ENCODE measurements at places on chromosomes 5 and 9.

GRCh38 chr9:18317896-18318295, 156.1 kb upstream of the ADAMTSL1 start:
- DNase-seq, result peak; percentile 3

DNA sequence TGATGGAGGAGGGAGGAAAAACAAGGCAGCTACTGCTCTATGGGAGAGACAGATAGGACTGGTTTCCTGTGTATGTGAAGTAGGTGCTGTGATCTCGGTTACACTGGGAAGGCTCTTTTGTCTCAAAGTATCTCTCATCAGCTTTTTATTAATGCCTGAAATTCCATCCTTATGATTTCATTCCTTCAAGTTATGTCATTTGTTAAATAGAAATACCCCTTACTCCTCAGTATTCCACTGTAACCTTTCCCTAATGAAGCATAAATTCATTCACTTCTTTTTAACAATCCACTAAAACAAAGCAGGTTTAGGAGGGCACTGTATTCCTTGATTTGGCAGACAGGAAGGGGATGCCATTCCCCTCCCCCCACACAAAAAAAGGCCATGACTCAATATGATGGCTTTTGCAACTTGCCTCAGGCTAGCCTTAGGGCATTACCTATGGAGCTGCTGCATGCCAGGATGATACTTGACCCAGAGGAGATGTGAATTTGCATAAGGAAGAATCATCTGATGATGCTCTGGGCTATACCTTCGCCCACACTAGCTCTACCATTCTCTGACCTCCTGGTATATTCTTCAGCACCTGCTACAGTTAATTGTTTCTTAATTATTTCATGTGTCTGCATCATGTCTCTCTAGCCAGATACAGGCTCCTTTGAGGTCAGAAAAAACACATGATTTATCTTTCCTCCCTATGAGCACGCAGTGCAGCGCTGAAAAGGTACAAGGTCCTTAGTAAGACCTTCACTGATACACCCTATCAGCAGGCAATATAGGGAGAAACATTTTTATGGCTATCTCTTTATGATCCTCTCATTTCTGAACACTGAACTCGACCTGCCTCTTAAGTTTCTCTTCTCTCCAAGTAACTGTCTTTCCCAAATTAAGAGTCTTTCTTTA, 26.3 kb downstream of the NR3C1 start:
- DNase-seq, result no peak

DNA sequence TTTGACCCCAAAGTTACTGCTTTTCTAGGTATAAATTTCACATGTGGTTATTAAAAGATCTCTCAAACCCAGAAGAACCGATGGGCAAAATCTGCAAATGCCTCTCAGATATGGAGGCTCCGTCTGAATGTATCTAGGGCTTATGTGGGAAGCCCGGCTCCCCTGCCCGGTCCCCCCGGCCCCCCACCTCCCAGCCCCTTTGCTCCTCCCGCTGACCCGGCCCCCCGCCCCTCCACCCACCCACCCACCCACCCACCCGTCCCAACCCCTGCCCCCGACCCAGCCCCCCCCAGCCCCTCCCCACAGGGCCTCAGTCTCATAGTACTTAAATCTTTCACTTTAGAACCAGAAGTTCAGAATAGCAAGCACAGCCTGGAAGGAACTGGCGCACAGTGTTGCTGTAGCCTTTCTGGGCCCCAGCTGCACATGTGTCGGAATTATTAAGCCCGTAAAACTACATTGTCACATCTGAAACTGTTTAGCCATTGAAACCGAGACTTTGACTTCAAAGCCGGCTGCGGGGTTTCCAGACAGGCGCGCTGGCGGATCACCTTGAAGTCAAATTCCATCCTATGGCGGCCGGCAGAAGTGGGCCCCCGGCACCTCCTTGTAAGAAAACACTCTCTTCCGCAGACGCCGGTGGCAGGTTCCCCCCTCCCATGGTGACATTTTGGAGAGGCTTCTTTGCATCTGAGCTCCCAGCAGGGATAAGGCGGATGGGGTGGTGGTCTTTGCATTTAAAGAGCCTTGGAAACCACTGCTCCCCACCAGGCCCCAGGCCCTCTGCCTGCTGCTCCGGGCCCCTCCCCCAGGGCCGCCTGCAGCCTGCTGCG, 12.8 kb downstream of the NKD2 start:
- no peak for DNase-seq

DNA sequence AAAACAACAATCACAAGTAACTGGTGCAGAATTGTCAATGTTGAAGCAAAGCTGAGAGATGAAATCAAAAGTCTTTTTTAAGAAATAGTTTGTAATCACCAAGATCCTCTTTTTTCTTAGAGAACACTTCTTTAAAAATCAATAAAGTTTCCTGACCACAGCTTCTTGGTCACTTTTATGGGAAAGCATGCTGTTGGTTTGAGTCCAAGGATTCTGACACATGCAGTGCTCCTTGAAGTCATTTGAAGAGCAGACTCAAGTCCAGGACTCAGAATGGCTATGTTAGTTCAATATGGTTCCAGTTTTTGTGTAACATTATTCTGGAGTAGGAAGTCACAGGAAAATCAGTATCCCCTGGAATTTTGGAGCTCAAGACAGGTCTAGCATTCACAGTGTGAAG, 480.6 kb downstream of the NR2F1-AS1 start:
- no peak for DNase-seq

DNA sequence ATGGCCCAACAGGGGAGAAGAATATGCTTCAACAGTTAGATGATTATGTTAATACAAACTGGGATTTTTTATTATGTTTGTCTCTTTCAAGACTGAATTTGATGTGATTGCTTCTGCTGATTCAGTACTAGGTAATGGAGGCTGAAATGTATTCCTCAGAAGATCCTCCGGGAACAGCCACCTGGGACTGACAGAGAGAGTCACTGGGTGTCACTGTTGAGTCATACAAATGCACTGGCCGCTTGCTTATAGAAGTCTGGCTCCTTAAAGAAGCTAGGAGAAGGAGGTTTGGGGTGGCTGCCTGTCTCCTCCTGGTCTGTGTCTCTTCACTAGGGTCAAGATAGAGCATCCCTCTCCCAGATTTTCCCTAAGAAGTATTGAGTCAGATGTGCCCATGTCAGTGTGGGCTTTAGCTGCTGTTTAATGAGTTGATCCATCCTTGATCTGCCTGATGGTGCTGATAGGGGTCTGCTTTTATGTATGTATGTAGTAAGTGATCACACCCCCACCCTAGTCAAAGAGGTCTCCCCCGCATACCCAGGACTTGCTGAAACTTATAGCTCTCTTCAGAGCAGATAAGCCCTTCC, 773.4 kb downstream of the BRINP1 start:
- no peak for DNase-seq

GRCh38 chr5:55927861-55928655, 66.7 kb downstream of the IL6ST start:
- no peak for DNase-seq

DNA sequence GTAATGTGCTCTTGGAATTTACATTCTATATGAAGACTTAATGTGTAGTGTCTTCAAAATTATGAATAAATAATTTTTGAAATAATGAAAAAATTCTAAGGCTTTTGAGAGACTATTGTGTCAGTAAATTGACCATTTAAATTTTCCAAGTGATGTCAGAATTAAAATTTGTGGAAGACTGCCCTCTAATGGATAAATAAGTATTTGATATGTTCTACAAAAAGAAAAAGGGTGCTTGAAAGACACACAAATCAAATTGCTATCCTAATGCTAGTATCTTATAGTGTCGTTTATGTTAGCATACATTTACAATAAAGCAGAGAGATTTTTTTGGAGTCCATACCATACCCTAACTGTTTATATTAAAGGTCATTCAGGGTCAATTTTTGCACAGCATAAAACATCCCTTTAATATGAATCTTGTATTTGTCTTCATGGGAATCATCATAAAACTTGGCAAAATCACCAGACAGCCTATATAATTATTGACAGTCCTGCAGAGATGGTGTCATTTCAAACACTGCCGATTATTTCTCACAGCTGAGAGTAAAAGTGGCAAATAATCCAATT, 120.8 kb upstream of the SLC27A6 start:
- DNase-seq, result peak; percentile 2

- DNase-seq, result no peak
Observed at GRCh38 chr9:34684145-34684544, 6.9 kb downstream of the CCL19 start.

- DNase-seq, result no peak
Observed at GRCh38 chr9:96073531-96074480, 198.3 kb downstream of the ERCC6L2 start.

GRCh38 chr9:136695955-136696354, 8.7 kb upstream of the AGPAT2 start:
- no peak for DNase-seq

DNA sequence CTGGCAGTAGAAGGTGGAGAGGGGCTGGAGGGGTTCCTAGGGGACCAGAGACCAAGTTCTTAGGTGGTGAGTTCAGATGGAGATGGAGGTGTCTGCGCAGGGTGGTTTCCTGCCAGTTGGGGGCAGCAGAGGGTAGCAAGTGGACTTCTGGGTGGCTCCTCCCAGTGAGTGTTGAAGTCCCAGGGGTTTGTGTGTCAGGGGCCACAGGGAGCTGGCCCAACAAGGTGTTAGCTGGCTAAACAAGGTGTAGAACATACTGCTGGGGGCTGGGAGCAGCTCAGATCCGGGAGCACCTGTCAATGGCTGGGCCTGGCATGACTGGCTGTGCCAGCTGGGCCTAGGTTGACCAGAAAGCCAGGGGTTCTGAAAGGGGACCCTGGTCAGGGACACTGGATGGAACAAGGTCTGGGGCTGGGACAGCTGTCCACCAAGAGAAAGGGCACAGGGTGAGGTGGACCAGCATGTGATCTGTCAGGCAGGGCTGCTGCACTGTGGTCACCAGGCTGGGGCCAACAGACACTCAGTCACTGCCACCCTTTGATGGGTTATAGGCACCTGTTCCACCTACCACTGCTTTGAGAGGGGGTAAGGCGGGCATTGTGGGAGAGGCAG, 35.6 kb downstream of the DAB2IP start:
- peak; percentile 80 for DNase-seq

GRCh38 chr9:13186091-13186490, 93.4 kb downstream of the MPDZ start:
- DNase-seq, result no peak

DNA sequence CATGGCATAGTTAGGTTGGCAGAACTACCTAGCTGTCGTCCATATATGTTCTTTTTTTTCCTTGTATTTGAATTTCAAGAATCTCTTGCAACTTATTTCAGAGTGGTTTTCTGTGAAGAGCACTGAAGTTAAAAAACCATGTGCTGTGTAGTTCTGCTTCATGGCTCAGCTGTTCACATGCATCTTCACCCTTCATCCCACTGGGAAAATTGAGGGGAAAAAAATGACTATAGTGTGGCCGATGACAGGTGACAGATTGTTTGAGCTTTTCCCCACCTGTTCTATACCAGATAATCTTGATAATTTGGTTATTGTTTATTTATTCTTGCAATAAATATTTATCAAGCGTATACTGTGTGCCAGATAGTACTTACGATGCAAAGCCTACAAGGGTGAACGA, 77.8 kb downstream of the AOPEP start:
- no peak for DNase-seq

GRCh38 chr9:136823136-136824046, 15.6 kb downstream of the RABL6 start:
- DNase-seq, result no peak

DNA sequence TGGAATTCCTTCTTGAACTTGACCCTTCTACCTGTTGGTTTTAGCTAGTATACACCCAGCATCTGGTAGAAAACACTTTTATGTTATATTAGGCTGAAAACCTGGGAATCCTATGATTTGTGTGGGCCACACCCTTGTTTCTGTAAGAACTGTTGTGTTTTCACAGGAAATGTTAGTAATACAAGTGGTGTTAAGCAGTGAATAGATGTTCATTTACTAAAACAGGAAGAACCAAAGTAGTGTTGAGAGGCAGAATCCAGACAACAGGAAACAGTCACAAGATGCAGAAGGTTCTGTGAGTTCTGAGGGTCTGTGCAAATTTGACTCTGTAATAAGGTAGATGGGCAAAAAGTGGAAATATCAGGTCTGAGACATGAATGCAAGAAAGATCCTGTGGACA, 73.0 kb upstream of the RAI14 start:
- peak; percentile 15 for DNase-seq

DNA sequence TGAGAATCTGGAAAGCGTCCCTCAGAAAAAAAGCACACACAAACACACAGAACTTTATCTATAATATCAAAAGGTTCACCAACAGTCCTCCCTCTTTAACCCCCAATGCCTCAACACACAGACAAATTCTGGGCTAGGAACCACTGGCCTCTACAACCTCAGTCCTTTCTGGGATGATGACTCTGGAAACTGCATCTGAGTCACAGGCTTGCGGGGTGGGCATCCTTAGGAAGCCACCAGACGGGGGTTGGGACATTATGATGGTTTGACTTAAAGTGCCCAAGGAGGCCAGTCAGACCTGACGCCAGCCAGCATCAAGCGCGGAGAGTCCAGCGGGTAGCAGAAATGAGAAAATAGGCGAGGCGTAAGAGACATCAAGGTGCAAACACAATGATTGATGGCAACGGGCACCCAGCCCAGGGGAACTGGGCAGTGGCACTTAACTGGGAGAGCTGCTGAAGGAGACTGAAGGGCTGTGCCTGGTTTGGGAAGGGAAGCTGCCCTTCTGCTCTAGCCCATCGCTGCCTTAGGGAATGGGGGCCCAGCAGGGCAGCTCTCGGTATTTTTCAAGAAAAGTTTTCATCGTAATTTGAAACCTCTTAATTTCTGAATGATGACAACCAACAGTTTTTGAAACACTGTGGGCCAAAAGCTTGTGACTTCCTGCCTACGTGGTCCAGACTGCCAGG, 20.7 kb downstream of the SPRY4 start:
- DNase-seq, result no peak

DNA sequence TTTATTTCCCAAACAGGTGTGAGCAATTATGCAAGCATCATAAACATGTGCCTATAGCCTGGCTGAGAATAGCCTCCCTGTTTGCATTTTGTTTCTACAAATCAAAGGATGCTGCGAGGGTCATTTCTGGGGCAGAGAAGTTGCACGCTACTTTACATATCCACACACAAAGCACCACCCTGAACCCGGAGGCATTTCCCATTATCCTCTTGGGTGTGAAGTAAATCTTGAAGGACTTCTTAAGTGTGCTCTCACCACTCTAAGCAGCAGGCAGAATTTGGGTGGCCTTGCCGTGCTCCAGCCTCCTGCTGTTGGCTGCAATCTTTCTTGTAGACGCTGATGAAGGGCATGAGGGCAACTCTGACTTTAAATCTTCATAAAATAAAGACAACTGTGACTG, 124.0 kb upstream of the TLE4 start:
- no peak for DNase-seq

- no peak for DNase-seq
Observed at GRCh38 chr5:10077791-10078545, 171.7 kb downstream of the ATPSCKMT start.

- no peak for DNase-seq
Observed at GRCh38 chr5:54230936-54231685, 79.3 kb downstream of the ARL15 start.

All from suppressor macrophage treated with lipopolysaccharide for 4 hours (primary cell).